ENCODE measurements at places on chromosomes 12 and 14.
A peak's percentile ranks its signal among the peaks of the same experiment; 100 is the strongest.

GRCh38 chr12:56521209-56521589 lies 421 bp upstream of the RBMS2 start:
- H3K4me1 ChIP-seq: peaks cover 7% of the 10 kb centered on the region
- no peaks in the 10 kb centered on the region for H3K27me3 ChIP-seq
- H3K36me3 ChIP-seq: no peaks in the 10 kb centered on the region
- no peak overlapping the region for H3K27ac ChIP-seq
- no peak overlapping the region for H3K4me3 ChIP-seq

- no peak for DNase-seq
- no peak overlapping the region for H3K4me3 ChIP-seq
- H3K27ac ChIP-seq: no peak overlapping the region
- H3K4me1 ChIP-seq: peaks cover 7% of the 10 kb centered on the region
- H3K36me3 ChIP-seq: no peaks in the 10 kb centered on the region
- no peaks in the 10 kb centered on the region for H3K27me3 ChIP-seq
These were observed 123.3 kb upstream of the MED13L start for GRCh38 chr12:116400636-116401372.

DNA sequence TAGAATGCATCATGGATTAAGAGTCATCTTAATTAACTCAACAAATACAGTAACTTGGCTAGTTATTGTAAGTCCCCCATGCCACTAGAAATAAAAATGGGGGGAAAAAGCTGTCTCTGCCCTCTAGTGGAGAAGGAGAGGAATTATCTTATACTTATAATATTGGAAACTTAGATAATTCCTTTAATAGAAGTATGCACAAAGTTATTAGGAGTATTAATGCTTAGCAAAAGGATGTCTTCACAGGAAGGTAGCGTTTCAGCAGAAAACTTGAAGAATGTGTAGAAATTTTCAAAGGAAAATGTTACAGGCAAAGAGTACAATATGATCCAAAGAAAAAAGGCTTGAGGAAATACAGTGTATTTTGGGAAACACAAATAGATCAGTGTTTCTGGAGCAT lies 19.8 kb downstream of the OR5AU1 start:
- H3K4me1 ChIP-seq: no peaks in the 10 kb centered on the region
- peak; percentile 13 for DNase-seq
- no peak overlapping the region for H3K4me3 ChIP-seq
- no peaks in the 10 kb centered on the region for H3K36me3 ChIP-seq

DNA sequence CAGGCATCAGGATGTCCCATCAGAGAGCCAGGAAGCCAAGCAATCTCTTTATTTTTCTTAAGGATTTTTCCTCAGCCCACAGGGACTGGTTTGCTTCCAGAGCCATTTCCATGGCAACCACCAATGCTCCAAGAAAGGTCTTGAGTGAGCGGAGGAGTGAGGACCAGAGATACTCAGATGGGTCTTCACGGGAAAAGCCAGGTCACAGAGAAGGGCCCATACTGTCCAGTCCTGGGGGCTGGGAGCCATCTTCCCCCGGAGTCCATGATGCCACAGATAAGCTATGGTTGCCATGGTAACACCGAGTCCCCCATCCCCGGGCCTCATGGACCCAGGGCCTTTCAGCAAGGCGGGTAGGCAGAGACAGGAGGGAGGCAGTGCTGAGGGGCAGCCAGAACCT lies 28.6 kb downstream of the CMKLR1 start:
- H3K27ac ChIP-seq: no peak overlapping the region
- peaks cover 31% of the 10 kb centered on the region for H3K27me3 ChIP-seq
- H3K4me1 ChIP-seq: peaks cover 25% of the 10 kb centered on the region
- peak; percentile 23 for DNase-seq

DNA sequence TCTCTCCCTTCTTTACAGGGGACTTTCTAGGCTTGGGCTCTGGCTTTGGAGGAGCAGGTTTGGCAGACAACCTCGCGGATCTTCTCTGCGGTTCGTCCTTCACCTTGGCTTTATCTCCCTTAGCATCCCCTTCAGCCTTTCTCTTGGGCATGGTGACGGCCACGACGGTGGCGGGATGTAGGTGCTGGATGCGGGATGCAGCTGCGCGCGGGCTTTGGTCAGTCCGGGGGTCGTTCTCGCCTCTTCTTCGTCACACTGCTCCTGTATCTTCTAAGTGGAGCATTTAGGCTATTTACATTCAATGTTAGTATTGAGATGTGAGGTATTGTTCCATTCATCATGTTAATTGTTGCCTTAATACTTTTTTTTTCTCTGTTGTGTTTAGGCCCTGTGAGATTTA lies 217.2 kb upstream of the STXBP6 start:
- no peaks in the 10 kb centered on the region for H3K27me3 ChIP-seq
- no peak overlapping the region for H3K27ac ChIP-seq

GRCh38 chr12:93197067-93197593 lies 180.6 kb upstream of the NUDT4 start:
- no peak for DNase-seq
- no peak overlapping the region for H3K4me3 ChIP-seq
- H3K4me1 ChIP-seq: peaks cover 13% of the 10 kb centered on the region
- no peak overlapping the region for H3K27ac ChIP-seq
- no peaks in the 10 kb centered on the region for H3K27me3 ChIP-seq
- no peaks in the 10 kb centered on the region for H3K36me3 ChIP-seq

DNA sequence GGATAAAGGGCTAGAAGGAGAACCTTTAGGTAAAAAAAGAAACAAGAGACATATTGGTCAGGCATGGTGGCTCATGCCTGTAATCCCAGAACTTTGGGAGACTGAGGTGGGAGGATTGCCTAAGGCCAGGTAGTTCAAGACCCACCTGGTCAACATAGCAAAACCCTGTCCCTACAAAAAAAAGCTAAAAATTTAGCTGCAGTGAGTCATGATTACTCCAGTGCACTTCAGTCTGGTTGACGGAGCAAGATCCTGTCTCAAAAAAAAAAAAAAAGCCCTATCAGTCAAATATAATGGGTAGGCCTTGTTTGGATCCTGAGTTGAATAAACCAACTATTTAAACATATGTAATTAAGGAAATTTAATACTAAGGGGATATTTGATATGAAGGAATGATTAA lies 54.2 kb downstream of the PPP1R36 start:
- peaks cover 8% of the 10 kb centered on the region for H3K27me3 ChIP-seq
- H3K4me3 ChIP-seq: no peak overlapping the region
- H3K36me3 ChIP-seq: no peaks in the 10 kb centered on the region
- no peak overlapping the region for H3K27ac ChIP-seq

DNA sequence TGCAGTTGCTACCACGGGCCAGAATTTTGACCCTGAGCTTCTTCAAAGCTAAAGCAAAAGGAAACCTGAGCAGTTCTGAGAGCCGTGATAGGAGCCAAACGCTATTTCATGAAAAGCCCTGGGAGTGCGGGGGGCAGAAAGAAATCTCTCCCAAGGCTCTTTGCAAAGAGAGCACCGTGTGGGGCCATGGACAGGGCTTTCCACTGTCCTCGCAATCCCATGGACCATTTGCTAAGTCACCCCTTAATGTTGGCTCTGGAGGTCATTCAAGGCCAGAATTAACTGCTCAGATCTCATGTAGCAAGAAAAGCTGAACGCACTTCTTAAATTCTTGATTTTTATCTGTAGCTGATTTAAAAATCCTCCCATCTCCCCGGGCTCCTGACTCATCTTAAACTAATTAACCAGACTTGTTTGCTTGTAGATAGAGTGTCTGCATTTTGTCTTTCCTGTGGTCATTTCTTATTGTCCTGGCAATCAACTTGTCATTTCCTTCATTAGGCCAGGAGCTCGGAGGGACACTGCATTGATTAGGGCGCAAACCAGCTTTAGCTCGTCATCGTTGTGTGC lies 24.8 kb downstream of the CLSTN3 start:
- H3K4me1 ChIP-seq: peaks cover 9% of the 10 kb centered on the region
- H3K36me3 ChIP-seq: peaks cover 18% of the 10 kb centered on the region
- no peak for DNase-seq
- H3K27ac ChIP-seq: no peak overlapping the region

DNA sequence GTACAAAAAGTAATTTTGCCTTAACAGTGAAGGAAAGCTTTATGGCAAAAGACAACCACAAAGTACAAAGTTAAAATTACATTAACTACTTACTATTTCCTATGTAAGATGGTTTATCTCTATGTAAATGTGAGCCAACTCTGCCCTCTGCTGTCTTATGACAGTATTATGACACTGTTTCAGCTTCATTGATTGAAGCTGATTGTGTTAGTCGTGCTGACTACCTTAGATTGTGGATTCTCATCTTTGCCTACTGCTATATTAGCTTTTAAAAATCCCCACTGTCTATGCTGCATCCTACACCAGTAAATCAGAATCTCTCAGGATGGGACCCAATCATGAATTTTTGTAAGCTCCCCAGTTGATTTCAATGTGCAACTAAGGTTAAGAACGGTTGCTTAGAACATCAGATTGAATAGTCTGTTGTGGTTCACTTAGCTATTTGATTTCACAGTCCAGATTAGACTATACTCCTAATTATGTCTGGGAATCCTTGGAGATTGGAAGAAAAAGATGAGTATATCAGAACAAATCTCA lies 12.2 kb upstream of the SPTB start:
- no peak overlapping the region for H3K27ac ChIP-seq
- no peaks in the 10 kb centered on the region for H3K36me3 ChIP-seq
- H3K4me3 ChIP-seq: no peak overlapping the region
- H3K4me1 ChIP-seq: no peaks in the 10 kb centered on the region
- peak; percentile 23 for DNase-seq

DNA sequence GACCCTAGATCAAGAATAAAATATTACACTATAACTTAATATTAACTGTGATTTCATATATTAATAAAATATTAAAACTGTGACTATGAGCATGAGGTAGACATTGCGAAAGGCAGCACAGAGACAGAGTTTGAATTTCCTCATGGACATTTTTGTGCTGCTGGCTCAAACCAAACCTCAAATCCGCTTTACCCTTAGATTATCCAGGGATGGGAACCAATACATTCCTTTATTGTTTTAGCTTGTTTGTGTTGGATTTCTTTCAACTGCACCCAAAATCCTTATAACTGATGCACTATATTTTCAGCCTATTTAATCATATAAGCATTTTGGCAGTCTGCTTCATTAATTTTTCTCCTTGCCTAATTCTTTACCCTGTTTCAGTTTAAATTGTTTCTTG lies 436.7 kb downstream of the ATP23 start:
- H3K36me3 ChIP-seq: no peaks in the 10 kb centered on the region
- no peak overlapping the region for H3K4me3 ChIP-seq
- no peaks in the 10 kb centered on the region for H3K4me1 ChIP-seq

- DNase-seq: no peak
- H3K4me1 ChIP-seq: no peaks in the 10 kb centered on the region
- no peak overlapping the region for H3K4me3 ChIP-seq
These were observed 24.0 kb downstream of the TMEM132C start for GRCh38 chr12:128290938-128291337.

DNA sequence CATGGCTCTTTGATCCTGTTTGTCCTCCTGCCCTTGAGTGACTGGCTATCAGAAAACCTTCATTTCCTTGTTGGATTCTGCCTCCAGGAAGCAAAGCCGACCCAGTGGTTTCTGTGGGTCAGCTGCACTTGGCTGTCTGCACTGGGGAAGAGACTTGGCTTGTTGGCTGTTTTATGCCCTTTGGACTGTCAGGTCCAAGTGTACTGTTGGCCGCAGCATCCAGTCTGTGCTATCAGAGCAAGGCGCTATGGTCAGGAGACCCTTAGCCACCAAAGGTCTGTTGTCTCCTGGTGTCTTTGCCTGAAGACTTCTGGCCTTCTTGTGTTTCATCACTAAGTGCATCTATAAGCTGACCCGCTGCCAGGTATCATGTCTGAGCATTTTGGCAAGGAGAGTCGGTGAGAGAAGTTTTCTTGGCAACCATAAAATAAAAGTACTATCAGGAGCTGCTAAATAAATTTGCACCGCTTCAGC lies 177.4 kb upstream of the HIF1A start:
- H3K27ac ChIP-seq: no peak overlapping the region
- no peak overlapping the region for H3K4me3 ChIP-seq
- no peak for DNase-seq
- no peaks in the 10 kb centered on the region for H3K4me1 ChIP-seq
- no peaks in the 10 kb centered on the region for H3K36me3 ChIP-seq
- H3K27me3 ChIP-seq: no peaks in the 10 kb centered on the region

DNA sequence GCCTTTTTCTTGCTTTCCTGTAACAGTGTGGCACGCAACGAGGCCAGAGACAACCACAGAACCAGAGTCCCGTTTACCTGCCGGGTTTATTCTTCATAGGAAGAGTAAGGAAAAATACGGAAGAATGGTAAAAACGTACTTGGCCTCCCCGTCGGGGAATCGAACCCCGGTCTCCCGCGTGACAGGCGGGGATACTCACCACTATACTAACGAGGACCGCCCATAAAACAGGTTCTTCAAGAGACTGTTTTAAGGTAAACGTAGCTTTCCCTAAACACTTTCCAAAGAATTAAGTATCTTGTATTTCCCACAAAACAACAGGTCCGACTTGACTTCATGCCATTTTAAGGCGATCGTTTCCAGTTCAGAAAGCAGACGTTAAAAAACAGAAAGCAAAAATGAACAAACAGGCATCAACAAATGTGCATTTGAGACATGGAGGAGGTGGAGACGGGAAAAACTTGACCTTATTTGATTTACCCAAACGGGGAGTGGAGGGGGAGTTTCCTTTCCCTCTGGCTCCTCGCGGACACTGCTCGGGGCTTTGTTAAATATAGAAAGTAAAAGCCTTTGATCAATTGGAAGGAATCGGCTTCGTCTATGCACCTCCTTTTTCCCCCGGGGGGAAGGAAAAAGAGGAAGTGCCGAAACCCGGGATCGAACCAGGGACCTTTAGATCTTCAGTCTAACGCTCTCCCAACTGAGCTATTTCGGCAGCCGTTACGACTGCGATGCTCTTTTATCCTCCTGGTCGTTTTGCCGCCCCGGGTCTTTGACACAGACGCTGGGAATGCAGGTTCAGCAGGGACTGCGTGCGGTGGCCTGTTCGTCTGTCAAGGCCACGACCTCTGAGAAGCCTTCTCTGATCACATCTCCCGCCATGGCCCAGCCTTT lies 13.0 kb upstream of the UBC start:
- no peaks in the 10 kb centered on the region for H3K27me3 ChIP-seq
- peak overlapping the region; percentile 90 for H3K27ac ChIP-seq
- peaks cover 16% of the 10 kb centered on the region for H3K4me1 ChIP-seq
- peak; percentile 92 for DNase-seq

DNA sequence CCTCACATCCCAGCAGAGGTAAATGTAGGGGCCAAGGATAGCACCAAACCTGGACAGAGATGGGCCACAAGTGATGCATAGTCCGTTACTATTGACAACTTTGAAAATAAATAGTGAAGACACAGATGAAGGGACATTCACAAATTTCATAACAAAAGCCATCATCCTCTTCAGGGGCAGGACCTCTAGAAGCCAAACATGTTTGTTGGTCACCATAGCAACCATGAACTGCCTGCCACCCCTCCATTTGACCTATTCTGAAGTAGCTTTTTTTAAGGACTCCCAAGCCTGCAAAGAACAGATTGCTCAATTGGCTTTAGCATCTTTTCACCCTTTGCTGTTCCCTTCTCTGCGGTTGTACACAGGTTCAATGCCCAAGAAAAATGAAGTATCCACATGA lies 35.7 kb upstream of the MDM1 start:
- no peak for DNase-seq
- no peak overlapping the region for H3K27ac ChIP-seq
- peaks cover 17% of the 10 kb centered on the region for H3K4me1 ChIP-seq
- no peaks in the 10 kb centered on the region for H3K27me3 ChIP-seq
- no peak overlapping the region for H3K4me3 ChIP-seq

Measured in K562 (cell line).